ENCODE measurements at places on chromosomes 16 and 17.
A peak's percentile ranks its signal among the peaks of the same experiment; 100 is the strongest.

- no peak for DNase-seq
Measured at GRCh38 chr17:14123619-14124278, 54.4 kb downstream of the COX10 start.

DNA sequence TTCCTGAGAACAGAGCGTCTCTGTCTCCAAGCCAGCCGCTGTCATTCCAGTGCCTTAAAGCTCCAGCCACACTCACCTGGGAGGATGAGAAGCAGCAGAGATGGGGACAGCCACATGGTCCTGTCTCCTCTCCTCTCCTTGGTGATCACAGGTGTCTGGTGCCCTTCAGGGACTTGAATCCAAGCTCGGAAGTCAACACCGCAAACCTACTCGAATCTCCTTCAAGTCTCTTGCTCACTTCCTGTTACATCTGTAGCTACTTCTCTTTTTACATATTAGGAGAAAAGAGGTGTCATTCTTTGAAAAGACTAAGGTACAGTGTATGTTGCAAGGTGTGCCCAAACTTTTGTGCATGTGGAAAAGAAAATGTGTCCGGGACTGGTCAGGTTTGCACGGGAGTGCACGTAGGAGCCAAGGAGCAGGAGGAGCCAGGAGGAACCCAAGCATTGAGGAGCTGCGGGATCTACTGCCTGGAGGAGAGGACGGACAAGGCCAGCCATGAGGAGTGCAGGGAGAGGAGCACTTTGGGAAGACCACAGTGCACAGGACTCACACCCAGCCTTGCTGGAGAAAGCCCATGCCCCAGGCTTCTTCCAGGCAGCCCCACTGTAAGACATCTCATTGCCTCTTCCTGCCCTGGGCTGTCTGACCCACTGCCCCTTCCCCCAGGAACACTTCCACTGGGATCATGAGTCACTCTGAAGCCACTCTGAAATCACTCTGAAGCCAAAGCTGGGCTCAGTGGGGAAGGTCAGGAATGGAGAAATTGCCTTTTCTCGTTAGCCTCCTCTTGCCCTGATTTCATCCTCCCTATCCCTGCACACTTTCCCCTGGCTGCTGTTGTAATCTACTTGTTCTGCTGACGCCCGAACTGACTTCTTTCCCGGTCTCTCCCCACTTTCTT lies at the start of gene CD300LD:
Gene CD300LD, minus strand, starts transcription at position 197 of the 904 bp plus-strand sequence. Its CDS starts 81 bp downstream, at position 116.
- no peak for DNase-seq

DNA sequence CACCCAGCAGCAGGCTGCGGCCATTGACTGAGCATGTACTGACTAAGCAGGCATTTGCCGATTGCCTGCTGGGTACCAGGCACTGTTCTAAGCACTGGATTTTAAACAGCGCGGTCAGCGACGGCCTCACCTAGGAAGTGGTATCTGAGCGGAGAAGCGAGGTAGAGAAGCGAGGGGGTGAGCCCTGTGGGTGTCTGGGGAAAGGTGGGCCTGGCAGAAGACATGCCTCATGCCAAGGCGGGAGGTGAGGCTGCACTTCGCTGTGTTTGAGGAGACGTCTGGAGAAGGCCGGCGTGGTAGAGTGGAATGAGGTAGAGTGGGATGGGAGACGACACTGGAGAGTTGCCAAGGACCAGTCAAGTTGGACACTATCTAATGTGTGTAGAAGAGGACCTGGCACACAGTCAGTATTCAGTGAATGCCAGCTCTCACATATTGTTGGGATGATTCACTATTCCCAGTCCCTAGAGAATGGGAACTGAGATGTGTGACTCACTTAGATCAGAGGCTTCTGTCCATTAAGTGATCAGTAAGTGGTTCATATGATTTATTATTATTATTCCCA lies 14.4 kb downstream of the SYCE1L start:
- DNase-seq: no peak

DNA sequence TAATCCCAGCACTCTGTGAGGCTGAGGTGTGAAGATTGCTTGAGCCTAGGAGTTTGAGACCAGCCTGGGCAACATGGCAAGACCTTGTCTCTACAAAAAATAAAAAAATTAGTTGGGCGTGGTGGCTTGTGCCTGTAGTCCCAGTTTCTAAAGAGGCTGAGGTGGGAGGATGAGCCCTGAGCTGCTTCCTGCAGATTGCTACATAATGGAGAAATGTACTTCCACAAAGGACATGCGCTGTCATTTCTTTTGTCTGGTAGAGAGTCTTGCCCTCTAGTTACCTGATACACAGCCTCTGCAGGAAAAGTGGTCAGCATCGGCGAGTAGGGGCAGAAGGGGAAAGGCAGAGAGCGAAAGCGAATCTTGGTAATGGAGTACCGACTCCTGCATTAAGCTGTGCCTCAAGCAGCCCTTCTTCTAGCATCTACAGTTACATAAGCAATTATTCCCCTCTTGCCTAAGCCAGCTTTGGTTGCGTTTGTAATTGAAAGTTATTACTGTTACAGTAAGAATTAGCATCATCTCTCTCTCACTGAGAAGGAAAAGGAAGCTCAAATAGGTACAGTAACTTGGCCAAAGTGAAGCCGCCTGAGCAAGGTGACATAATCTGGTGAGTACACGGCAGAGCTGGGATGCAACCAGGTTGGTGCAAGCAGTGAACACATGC lies 18.5 kb upstream of the GGA2 start:
- no peak for DNase-seq

- no peak for DNase-seq
Measured at GRCh38 chr16:6096931-6097670, 999.5 kb upstream of the EEF2KMT start.

- DNase-seq: no peak
Measured at GRCh38 chr17:74831444-74832146, 28.1 kb downstream of the GRIN2C start.

DNA sequence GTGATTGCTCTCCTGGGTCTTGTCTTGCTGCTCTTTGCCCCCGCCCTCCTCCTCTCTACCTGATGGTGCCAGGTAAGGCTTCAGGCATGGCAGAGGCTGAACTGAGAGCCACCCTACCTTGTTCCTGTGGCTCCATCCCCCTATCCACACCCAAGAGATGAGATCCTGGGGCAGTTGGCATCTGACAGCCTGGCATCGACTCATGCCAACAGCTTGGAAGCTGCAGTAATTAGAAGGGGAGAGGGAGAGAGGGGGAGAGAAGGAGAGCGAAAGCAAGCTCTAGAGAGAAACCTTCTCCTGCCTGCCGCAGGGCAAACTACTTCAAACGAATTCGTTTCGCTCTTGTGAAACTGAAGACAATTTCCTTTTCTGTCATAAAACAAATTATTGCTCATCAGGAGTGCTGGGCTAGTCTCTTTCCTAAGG lies 13.8 kb upstream of the SP6 start:
- DNase-seq: peak; percentile 82

DNA sequence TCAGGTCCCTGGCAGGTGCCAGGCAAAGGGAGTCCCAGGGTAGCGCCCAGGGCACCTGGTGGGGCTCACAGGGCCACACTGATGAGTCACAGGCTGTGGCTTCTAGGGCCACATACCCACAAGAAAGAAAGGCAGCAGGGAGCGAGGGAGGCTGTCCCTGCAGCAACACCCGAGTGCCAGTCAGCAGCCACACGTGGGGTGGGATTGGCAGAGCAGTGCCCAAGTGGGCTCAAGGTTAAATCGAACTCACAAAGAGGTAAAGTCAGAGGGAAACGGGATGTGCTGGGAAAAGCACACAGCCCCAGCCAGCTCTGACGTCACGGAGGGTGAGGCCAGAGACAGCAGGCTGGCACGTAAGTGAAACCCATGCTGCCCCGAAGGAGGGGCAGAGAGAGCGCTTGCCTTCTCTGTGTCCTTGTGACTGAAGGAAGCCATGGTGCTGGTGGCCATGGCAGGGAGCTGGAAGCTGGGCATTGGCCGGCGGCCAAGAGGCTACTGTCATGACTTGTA lies 33.8 kb downstream of the FA2H start:
- peak; percentile 16 for DNase-seq

DNA sequence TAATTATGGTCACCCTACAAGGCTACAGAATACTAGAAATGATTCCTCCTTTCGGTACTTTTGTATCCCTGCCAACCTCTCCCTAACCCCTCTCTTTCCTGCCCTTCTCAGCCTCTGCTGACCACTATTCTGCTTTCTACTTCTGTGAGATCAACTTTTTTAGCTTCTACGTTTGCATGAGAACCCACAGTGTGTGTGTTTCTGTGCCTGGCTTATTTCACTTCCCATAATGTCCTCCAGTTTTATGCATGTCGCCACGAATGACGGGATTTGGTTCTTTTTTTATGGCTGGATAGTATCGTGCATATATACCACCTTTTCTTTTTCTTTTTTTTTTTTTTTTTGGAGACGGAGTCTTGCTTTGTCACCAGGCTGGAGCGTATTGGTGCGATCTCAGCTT lies 92.1 kb downstream of the RAP1GAP2 start:
- no peak for DNase-seq

DNA sequence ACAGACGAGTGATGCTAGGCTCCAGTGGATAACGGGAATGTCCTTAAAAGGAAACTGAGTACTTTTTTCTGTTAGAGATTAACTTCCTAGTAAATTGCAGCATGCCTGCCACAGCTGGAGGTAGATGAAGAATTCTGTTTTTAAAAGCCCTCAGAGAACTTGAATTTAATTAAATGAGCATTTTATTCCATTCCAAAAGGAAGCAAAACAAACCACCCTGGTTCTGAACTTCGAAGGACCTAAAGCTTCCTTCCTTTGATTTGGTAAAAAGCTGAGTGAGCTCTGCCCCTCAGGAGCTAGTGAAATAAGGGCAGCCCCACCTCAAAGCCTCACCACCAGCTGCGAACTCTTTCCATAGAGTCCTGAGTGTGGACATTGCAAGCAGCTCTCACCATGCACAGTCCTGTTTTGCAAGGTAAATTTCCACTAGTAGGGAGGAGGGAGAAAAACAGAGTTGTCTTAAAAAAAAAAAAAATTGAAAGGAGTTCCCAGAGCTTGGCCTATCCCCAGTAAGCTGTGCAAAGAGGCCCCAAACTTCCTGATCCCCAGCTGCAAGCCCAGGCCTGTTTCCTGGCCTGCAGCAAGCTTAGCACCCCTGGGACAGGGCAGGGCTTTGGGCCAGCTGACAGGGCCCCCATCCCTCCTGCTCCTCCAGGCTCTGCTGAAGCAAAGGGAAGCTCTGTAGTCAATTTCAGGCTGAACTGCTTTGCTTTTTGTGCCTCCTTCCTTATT lies 11.2 kb downstream of the CHD9NB start:
- DNase-seq: no peak
